Thoracic aorta (tissue), 2 donors: ENCODE measurements at places on chromosomes 5 and 9.
A peak's percentile ranks its signal among the peaks of the same experiment; 100 is the strongest.

- no peaks in the 10 kb centered on the region for H3K4me1 ChIP-seq
- H3K27ac ChIP-seq = no peak overlapping the region
- H3K4me3 ChIP-seq = no peak overlapping the region
- H3K36me3 ChIP-seq = peaks cover 28% of the 10 kb centered on the region
Measured at GRCh38 chr9:124320062-124320973, 62.6 kb downstream of the NEK6 start.

GRCh38 chr5:150161242-150162141 is 5.1 kb upstream of the CDX1 start:
- H3K4me1 ChIP-seq = peaks cover 34% of the 10 kb centered on the region
- H3K27ac ChIP-seq = peak overlapping the region; percentile 88
- no peak overlapping the region for H3K4me3 ChIP-seq
- no peaks in the 10 kb centered on the region for H3K27me3 ChIP-seq
- DNase-seq = peak; percentile 59

- H3K27me3 ChIP-seq = no peaks in the 10 kb centered on the region
- peak overlapping the region; percentile 94 for H3K27ac ChIP-seq
- H3K4me3 ChIP-seq = peak overlapping the region; percentile 97
- peaks cover 8% of the 10 kb centered on the region for H3K4me1 ChIP-seq
Measured at GRCh38 chr9:128947277-128947526, 201 bp downstream of the DOLK start.

GRCh38 chr9:98568234-98568908 is 140.4 kb downstream of the GABBR2 start:
- no peak overlapping the region for H3K4me3 ChIP-seq
- no peak for DNase-seq
- H3K27me3 ChIP-seq = no peaks in the 10 kb centered on the region
- H3K36me3 ChIP-seq = no peaks in the 10 kb centered on the region

DNA sequence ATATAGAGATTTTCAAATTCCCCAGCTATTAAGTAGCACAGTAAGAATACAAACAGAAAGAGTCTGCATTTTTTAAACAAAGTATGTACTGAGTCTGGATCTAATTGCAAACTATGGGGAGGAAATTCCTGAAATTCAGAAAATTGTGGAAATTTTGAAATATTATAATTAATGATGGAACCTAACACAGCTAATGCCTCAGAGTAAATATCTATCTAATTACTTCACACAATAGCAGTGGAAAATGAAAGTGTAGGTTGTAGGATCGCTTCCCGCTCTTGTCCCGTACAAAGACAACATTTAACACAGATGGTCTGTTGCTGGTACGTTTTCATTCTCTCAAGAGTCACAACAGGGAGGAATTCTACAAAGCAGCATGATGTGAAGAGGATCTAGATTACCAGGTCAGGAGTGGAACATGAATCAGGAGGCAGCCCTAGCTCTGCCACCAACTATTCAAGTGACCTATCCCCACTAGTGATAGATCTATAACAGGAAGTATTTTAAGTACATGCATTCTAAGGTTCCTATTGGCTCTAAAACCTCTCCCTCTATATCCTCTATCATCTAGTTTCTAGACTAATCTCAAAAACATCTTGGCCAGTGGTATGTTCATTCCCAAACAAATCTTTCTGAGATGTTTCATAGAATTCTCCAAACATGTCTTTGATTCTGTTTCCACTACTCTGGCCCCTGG is 58.9 kb upstream of the GRAMD2B start:
- no peaks in the 10 kb centered on the region for H3K36me3 ChIP-seq
- H3K27ac ChIP-seq = no peak overlapping the region
- DNase-seq = no peak
- H3K27me3 ChIP-seq = no peaks in the 10 kb centered on the region

DNA sequence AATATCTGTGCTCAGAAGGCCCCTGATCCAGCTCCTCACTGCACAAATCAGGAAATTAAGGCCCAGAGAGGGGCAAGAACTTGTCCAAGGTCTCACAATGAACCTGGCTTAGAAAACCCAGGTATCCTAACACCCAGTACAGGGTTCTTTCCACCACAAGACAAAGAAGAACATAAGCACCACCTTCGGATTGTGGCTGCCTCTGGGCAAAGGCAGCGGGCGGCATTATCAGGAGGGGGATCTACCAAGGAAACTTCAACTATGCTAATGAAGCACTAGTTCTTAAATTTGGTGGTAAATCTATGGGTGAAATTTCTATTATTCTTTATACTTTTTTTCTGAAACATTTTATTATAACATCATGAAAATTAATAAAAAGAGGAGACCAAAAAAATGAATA is 17.9 kb downstream of the ANXA6 start:
- no peak for DNase-seq
- peaks cover 54% of the 10 kb centered on the region for H3K36me3 ChIP-seq
- peaks cover 40% of the 10 kb centered on the region for H3K4me1 ChIP-seq
- H3K27me3 ChIP-seq = no peaks in the 10 kb centered on the region
- no peak overlapping the region for H3K4me3 ChIP-seq

DNA sequence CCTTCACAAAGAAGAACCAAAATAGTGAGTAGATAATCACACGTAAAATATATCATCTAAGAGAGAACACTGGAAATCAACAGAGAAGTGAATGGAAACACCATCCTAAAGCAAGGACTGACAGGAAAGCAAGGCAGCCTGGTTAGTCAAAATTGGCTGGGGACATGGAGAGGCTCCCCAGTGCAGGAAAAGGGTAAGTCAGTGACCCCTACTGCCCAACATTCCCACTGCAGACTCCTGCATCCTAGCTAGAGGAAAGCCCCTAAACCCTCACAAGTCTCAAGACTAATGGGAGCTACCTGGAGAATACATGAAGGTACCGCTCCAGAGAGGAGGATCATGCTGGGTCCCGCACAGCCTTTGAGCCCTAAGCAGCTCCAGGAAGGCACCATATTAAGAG is 60.1 kb downstream of the ZDHHC21 start:
- H3K4me3 ChIP-seq = no peak overlapping the region
- H3K27me3 ChIP-seq = no peaks in the 10 kb centered on the region
- no peak for DNase-seq
- no peak overlapping the region for H3K27ac ChIP-seq
- no peaks in the 10 kb centered on the region for H3K4me1 ChIP-seq
- H3K36me3 ChIP-seq = no peaks in the 10 kb centered on the region

DNA sequence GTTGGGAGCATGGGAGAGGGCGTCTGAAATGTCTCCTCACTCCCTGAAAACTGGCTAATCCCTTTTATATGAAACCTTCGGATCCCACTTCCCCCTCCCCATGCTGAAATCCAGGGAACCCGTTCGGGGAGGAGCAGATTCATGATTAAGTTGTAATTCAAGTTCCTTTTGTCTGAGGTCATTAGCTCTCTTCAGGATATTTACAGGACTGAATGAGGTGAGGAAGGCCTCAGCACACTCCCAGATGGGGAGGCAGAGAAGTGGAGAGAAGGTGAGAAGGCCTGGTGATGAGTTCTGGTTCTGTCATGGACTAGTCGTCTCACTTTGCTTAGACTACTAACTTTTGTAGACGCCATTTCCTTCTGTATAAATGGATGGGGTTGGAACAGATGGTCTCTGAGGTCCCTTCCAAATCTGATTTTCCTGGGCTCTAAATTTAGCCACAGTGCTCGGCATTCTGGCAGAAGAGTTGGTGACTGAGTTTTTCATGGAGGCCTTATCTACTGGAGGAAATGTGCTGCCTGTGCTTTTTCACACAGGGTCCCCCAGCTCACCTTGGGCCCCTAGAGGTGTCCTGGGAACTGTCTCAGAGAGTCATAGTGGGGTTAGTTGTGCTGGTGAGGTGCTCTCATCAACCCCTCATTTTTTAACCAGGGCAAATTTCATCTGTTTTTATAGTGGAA is 62.3 kb downstream of the PRDM6 start:
- H3K27me3 ChIP-seq = no peaks in the 10 kb centered on the region
- peaks cover 8% of the 10 kb centered on the region for H3K36me3 ChIP-seq
- H3K27ac ChIP-seq = peak overlapping the region; percentile 72

GRCh38 chr5:21765406-21765805 is 1087.7 kb downstream of the CDH12 start:
- H3K27ac ChIP-seq = no peak overlapping the region
- H3K4me3 ChIP-seq = no peak overlapping the region
- DNase-seq = no peak
- H3K36me3 ChIP-seq = no peaks in the 10 kb centered on the region

DNA sequence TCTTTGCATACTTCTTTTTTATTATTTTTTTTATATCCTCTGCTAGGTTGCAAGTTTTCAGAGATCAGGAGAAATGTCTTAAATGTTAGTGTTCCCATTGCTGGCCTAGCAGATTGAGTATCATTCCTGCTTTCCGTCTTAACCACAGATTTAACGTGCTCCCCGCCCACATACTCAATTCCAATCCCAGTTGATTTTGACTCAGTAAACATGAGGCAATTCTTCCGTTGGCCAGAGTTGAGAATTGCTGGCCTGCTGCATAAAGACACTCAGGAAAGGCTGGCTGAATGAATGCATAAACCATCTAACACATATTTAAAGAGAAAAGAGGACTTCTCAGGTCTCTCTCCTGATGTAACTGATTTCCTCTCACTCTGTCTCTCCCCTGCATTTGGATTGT is 46.8 kb upstream of the PLPP6 start:
- no peaks in the 10 kb centered on the region for H3K4me1 ChIP-seq
- H3K27ac ChIP-seq = no peak overlapping the region
- no peaks in the 10 kb centered on the region for H3K36me3 ChIP-seq
- no peak for DNase-seq

DNA sequence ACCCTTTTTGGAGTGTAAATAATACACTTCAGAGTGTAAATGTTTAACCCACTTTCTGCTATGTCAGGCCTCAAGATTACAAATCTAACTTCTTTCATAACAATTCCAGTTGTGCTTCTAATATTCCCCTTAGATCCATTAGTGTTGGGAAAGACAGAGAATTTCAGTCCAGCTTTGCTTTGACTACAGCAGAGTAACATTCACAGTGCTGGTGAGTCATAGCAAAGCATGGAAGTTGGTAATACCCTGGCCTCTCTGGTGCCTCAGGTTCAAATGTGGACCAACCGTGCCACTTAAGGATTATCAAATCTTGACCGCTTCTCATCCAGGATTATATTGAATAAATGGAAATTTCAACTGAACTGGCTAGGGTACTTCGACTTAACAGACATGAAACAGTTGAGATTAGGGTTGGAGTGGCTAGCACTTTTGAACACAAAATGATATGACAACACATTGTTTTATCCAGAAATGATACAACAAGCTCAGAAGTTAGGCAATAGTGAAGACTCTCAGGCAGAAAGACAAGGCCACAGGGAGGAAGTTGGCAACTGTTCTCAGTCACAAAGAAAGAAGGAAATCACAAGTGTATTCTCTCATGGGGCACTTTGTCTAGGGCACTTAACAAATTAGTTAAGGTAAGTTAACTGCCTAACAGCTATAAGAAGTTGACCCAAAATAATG is 24.4 kb upstream of the RASA1 start:
- H3K4me3 ChIP-seq = no peak overlapping the region
- no peak for DNase-seq
- H3K27ac ChIP-seq = no peak overlapping the region
- H3K27me3 ChIP-seq = no peaks in the 10 kb centered on the region
- no peaks in the 10 kb centered on the region for H3K4me1 ChIP-seq

GRCh38 chr9:27537756-27538155 is 8.1 kb upstream of the MOB3B start:
- H3K27me3 ChIP-seq = no peaks in the 10 kb centered on the region
- H3K27ac ChIP-seq = peak overlapping the region; percentile 14
- no peak overlapping the region for H3K4me3 ChIP-seq
- DNase-seq = no peak

- no peak for DNase-seq
- H3K4me3 ChIP-seq = no peak overlapping the region
- H3K27ac ChIP-seq = no peak overlapping the region
- no peaks in the 10 kb centered on the region for H3K36me3 ChIP-seq
- no peaks in the 10 kb centered on the region for H3K27me3 ChIP-seq
- no peaks in the 10 kb centered on the region for H3K4me1 ChIP-seq
Measured at GRCh38 chr9:108410161-108410560, 445.6 kb downstream of the ACTL7B start.

- peaks cover 9% of the 10 kb centered on the region for H3K4me1 ChIP-seq
- H3K27ac ChIP-seq = no peak overlapping the region
- H3K36me3 ChIP-seq = no peaks in the 10 kb centered on the region
- no peak overlapping the region for H3K4me3 ChIP-seq
Measured at GRCh38 chr9:115262477-115262876, 144.5 kb upstream of the TNC start.

GRCh38 chr9:73031350-73031749 is 78.5 kb upstream of the ALDH1A1 start:
- H3K36me3 ChIP-seq = no peaks in the 10 kb centered on the region
- H3K4me3 ChIP-seq = no peak overlapping the region
- no peak for DNase-seq
- no peaks in the 10 kb centered on the region for H3K27me3 ChIP-seq
- H3K4me1 ChIP-seq = peaks cover 10% of the 10 kb centered on the region

- H3K27ac ChIP-seq = peak overlapping the region; percentile 48
- no peaks in the 10 kb centered on the region for H3K27me3 ChIP-seq
- no peak for DNase-seq
- H3K4me3 ChIP-seq = no peak overlapping the region
Measured at GRCh38 chr9:130023144-130023787, 19.7 kb downstream of the FNBP1 start.

DNA sequence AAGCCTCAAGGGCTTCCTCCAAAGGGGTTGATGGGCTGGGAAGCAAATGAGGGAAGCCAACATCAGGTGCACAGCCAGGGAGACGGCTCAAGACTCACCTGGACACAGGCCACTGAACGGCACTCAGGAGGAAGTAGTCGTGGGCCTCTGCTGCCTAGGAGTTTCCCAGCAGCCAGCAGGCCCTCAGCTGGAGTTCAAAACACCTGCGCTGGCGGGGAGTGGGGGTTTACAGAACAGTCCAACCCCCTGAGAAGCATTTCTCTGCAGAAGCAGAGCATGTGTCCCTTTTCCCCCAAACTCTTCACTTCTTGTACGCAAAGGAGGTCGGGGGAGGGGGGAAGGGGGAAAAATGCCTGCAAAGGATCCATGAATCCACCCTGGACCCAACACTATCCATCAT is 2.3 kb downstream of the WHRN start:
- no peak overlapping the region for H3K4me3 ChIP-seq
- H3K27ac ChIP-seq = no peak overlapping the region
- H3K27me3 ChIP-seq = no peaks in the 10 kb centered on the region
- H3K36me3 ChIP-seq = no peaks in the 10 kb centered on the region

DNA sequence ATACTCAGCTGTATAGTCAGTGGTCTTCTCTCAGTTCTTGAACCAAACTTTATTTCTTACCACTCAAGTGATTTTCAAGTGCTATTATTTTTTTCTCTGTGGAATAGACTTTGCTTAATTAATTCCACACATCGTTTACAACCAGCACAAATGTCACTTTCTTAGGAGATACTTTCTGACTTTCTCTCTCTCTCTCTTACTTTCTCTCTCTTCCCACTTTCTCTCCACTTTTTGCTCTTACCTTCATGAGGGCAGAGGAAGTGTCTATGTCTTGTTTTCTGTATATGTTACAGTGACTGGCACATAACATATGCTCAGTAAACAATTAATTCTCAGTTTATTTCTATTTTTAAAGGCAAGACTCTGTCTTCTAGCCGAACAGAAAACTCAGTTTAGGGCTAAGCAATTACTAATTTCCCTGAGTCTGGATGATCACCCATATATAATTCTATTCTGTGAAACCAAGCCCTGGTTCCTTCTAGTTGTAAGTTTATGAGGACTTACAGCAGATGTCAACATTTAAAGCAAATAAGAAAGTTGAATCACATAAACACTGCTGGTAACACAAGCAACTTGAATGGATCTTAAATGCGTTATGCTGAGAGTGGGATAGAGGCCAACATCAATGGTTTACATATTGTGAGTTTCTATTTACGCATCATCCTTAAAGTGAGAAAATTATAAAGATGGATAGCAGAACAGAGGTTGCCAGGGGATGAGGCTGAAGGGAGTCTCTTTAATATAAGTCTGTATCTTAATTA is 791.4 kb downstream of the MTRR start:
- H3K27ac ChIP-seq = no peak overlapping the region
- no peaks in the 10 kb centered on the region for H3K27me3 ChIP-seq
- DNase-seq = no peak
- H3K36me3 ChIP-seq = no peaks in the 10 kb centered on the region
- H3K4me1 ChIP-seq = no peaks in the 10 kb centered on the region
- H3K4me3 ChIP-seq = no peak overlapping the region
